Coronary artery (tissue), 2 donors: ENCODE measurements at places on chromosomes 13 and 19.
A peak's percentile ranks its signal among the peaks of the same experiment; 100 is the strongest.

GRCh38 chr19:46081928-46082727 is 41.3 kb upstream of the IGFL4 start:
- DNase-seq: no peak

- no peak for DNase-seq
These were observed 79.9 kb upstream of the GPC6 start for GRCh38 chr13:93146584-93147297.

DNA sequence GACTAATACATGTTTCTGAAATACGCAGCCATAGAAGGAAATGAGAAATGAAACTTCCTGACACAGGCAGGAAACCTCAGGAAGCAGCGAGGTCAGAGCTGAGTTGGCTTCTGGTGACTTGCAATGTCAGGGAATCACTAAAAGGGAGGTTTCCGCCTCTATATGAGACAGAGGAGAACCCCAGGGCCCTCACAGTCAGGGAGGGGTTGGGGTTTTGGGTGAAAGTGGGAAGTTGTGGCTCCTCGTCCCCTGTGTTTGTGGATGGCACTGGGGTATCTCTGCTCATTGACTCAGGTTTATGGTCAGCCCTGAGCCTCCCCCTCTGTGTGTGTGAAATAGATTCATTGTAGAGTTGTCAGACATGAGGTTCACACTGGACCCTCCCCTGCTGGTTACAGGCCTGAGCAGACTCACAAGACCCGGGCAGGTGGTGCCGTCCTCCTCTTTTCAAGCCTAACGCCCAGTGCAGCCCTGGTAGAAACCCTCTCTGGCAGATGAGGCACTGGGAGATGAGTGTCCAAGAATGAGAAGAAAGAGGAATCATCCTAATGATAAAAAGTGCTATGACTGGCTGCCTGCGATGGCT is 5.5 kb upstream of the LILRA6 start:
- no peak for DNase-seq

GRCh38 chr13:30577401-30577852 is 40.3 kb upstream of the USPL1 start:
- DNase-seq: no peak

- DNase-seq: no peak
These were observed 61.1 kb upstream of the NPAS1 start for GRCh38 chr19:46958532-46958931.

- no peak for DNase-seq
These were observed 9.4 kb upstream of the PAN3 start for GRCh38 chr13:28128926-28129325.

DNA sequence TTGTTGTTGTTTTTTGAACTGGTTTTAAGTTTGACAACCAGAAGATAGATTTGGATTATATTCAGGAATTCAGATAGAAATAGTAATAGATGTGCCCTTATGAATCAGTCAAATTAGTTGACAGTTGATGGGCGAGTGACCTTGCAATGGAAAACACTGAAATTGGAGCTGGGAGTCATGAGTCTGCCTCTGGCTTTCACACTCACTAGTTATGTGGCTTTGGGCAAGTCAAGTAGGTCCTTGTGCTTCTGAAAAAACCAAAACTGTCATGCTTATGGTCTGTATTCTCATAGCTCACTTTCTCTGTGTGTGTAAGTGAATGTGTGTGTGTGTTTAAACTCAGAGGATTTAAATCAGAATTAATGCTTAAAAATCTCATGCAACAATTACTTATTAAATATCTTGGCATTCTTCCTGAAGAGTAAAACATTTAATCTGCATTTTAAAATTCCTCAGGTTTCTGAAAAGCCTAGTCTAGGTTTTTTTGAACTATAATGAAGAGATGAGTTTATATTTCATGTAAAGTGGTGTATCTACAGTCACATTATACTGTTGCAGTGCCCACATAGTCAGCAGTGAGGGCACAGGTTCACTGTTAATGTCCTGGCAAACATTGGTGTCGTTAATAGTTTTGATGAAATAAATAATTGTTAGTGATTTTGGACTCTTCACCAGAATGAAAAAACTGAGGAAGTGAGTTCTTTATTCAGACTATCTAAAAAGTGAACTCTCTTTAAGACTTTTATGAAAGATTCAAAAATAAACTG is 32.5 kb downstream of the UCHL3 start:
- DNase-seq: no peak

GRCh38 chr13:100875392-100876043 is 200.9 kb upstream of the TMTC4 start:
- no peak for DNase-seq

DNA sequence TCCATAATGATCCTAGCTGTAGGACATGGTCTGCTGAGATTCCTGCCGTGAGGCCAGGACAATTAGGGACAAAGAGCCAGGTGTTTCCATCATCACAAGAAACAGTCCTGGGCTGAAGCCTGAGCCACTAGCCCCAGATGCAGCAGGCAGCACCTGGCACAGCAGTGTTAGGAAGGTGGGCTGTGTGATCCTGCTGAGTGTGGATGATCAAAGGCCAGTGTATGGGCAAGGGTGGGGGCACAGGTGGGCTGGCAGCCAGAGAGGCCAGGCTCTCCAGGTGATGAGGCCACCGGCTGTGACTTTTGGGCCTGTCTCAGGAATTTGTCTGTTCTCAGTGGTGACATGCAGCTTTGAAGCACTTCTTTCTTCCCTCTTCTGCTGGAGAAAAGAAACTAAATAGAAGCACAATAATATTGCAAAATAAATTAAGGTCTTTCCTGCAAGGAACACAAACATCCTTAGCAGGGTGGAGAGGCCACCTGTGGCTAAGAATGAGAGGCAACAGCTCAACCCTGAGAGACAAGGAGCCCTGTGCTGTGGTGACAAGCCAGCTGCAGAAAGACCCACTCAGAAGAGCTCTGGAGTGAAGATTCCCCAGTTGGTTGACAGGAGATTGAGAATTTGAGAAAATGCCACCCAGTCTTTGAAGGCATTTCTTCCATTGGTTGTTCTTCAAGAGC is 127.6 kb downstream of the KATNAL1 start:
- DNase-seq: no peak

- DNase-seq: no peak
These were observed 353.8 kb downstream of the ENOX1 start for GRCh38 chr13:43432958-43433357.

DNA sequence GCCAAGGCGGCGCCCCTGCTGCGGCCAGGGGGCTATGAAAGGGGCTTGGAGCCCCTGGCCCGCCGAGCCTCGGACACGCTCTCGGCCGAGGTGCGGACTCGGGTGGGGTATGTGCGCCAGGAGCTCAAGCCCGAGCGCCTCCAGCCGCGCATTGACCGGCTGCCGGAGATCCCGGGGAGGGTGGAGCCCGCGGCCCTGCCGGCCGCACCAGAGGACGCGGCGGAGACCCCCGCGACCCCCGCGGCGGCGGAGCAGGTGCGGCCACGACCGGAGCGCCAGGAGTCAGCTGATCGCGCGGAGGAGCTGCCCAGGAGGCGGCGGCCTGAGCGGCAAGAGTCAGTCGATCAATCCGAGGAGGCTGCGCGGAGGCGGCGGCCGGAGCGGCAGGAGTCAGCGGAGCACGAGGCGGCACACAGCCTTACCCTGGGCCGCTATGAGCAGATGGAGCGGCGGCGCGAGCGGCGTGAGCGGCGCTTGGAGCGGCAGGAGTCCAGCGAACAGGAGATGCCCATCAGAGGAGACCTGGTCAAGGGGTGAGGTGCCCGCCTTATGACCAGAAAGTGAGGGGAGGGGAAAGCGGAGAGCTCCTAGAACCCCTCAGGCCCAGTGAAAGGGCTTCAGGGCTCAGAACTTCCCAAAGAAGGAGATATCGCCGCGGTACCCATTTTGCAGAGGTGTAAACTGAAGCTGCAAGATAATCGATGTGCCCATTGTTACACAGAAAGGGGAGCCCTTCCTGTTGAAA is 8.8 kb upstream of the SHKBP1 start:
- no peak for DNase-seq

DNA sequence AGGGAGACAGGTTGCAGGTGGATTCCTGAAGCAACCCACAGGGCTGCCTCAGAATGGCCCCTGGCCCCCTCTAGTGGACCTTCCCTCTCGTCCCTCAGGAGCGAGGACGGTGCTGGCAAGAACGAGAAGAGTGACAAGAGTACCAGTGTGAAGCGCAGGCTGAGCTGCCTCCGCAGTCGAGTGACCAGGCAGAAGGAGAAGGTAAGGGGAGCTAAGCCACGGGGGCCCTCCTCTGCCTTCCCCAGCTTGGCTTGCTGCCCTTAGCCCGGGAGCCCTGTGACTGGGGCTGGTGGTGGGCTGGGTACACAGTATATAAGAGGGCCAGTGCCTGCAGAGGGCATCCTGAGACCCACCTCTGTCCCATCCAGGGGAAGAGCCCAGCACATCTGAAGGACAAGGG is 34.0 kb downstream of the ARHGEF18 start:
- DNase-seq: no peak

DNA sequence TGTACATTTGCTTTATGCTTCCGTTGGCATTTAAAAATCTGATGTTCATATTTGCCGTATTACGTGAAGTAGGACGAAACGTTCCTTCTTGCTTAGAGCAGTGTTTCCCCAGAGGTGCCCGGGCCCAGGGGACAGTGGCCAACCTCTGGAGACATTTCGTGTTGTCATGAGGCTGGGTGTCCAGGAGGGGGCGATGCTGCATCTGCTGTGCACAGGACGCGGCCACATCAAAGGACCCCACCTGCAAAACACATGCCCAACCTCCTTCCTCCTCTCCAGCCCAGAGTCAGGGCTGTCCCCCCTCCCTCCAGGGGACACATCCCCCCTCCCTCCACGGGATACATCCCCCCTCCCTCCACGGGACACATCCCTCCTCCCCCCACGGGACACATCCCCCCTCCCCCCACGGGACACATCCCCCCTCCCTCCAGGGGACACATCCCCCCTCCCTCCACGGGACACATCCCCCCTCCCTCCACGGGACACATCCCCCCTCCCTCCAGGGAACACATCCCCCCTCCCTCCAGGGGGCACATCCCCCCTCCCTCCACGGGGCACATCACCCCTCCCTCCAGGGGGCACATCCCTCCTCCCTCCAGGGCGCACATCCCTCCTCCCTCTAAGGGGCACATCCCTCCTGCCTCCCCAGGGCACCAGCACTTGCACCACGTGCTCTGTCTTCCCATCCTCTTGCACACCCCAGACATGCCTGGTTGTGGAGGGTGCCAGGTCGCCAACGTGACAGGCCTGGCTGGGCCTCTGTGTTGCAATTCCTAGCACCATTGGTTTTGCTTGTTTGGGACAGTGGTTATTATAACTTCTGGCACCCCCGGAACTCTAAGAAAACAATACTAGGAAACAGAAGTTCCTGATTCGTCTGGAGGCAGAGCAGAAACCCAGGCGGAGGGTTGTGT is 46.7 kb downstream of the GAS6 start:
- peak; percentile 91 for DNase-seq

DNA sequence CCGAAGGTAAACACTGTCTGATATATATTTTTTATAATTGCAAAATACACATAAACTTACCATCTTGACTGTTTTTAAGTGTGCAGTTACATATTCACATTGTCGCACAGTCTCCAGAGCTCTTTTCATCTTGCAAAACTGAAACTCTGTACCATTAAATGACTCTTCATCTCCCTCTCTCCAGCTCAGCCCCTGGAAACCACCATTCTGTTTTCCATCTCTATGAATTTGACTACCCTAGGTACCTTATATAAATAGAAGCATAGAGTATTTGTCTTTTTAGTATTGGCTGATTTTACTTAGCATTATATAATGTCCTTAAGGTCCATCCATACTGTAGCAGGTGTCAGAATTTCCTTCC is 45.8 kb downstream of the LRCH1 start:
- no peak for DNase-seq

DNA sequence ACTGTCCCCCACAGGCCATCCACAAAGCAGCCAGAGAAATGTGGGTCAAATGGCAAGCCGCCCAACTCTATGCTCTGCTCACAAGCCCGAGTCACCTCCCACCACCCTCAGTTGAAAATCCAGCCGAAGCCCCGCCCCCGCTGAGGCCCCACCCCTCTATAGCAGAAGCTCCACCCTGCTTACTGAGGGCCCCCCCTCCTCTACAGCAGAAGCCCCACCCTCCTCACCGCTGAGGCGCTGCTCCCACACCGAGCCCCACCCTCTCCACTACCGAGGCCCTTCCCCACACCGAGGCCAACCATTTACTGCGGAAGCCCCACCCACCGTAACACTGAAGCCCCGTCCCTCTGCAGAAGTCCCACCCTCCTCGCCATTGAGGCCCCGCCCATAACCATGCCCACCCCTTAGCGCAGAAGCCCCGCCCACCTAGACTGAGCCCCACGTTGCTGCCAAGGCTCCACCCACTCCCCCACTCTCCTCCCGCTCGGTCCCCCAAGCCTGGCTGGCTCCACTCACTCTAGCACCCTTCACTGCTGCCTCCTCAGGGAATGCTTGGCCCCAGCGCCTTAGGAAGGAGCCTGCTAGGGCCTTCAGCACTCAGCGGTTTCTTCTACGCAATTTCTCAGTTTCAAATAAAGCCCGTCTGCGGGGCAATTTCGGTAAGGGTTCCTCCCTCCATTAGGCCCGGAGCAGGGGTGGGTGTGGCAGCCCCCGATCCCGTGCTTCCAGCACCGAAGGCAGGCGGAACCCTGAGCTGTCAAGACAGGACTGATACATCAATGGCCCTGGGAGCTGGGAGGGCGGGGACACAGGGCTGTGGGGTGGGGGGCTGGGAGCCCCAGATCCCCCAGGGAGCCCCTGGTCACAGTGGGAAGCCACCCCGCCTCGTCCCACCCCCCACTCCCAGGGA is 9.0 kb upstream of the MYDGF start:
- DNase-seq: no peak

GRCh38 chr13:43880214-43880855 is 631 bp downstream of the LACC1 start:
- no peak for DNase-seq

DNA sequence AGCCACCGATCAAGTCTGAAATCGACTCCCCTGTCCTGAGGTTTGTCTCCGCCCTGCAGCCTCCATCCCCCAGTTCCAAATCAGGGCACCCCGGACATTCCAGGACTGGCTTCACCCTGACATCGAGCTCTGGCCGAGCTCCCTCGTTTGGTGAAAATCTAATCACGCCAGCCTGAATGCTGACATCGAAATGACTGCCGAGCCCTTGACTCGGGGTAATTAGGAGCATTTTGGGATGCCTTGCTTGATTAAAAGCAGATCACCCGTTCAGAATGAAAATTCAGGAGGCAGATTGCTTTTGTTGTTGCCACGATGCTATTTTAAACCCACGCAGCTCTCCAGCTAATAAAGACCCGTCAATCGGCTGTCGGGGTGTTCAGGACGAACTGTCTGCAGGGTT is 34.3 kb downstream of the ZNRF4 start:
- DNase-seq: no peak

GRCh38 chr19:48841047-48841446 is 4.8 kb upstream of the HSD17B14 start:
- DNase-seq: no peak

- no peak for DNase-seq
These were observed 68.7 kb downstream of the ZAR1L start for GRCh38 chr13:32246468-32246867.

GRCh38 chr13:82672248-82672647 is 1210.0 kb downstream of the SLITRK1 start:
- DNase-seq: no peak

GRCh38 chr13:107867701-107868661 is 347.4 kb downstream of the LIG4 start:
- DNase-seq: no peak

DNA sequence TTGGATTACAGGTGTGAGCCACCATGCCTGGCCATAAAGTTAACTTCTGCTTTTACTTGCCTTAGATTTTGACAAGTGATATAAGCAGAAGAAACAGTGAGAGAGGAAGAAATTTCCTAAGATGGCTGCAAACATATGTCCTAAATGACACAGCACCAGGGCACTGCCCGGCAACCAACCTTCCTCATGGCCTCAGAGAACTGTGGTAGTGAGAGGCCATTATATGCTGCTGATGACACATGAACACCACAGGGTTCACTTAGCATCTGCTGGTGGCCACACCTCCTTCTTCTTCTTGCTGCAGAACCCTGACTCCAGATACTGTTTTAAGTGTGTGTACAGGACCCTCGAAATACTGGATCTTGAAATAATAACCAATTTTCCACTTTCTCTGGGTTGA is 88.2 kb downstream of the KCTD12 start:
- DNase-seq: no peak
